ENCODE measurements at places on chromosomes 7 and 10.
A peak's percentile ranks its signal among the peaks of the same experiment; 100 is the strongest.

GRCh38 chr10:71375952-71376351 lies 20.8 kb upstream of the CDH23 start:
- DNase-seq: no peak

DNA sequence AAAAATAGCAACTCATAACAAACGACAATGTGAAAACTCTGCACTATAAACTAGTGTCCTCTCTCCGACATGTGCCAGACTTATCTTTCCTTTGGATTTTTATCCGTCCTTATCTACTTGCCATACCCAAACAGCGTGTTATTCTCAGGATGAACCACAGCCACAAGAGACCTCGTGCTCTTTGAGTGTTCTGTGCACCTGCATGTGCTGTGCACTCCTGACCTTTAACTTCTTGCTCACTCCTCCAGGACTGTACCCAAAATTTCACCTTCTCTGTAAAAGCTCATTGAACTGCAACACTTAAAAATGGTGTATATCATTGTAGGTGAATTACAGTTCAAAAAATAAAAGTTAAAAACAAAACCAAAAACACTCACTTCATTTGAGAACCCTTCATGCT lies 58.0 kb upstream of the SLC35G1 start:
- no peak for DNase-seq

GRCh38 chr10:3482200-3482993 lies 302.6 kb downstream of the KLF6 start:
- peak; percentile 44 for DNase-seq

- peak; percentile 63 for DNase-seq
Measured at GRCh38 chr7:22725585-22725984, 1.4 kb upstream of the IL6 start.

DNA sequence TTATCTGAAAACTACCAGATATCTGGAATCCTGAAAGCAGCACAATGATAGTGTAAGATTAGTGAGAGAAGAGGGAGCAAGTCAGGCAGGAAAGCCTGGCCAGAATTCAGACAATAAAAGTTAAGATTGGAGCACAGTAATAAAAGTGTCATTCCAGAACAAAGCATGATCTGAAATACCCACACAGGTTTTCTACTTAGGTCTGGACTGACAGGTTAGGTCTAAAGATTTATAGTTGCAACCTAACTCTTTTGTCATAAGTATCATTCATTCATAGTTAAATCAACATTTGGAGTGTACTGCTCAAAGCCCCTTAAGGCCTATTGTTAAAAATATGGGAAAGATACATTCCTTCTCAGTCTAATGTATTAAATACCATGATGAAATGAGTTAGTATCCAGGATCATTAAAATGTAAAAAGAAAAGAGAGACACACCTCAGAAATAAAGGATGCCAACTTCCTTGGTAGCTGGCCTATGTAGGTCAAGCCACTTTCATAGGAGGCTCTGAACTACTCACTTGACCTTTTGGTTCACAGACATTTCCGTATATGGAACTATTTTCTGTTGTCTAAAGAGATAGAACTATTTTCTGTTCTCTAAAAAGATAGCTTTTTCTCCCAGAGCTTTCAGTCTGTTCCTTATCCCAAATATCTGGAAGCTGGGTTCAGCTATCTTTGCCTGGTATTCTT lies 105.2 kb downstream of the FAS start:
- DNase-seq: no peak

Data from Karpas-422 (cell line).